ENCODE measurements at places on chromosomes 1 and 21. TPM values are rescaled to one million over a fixed set of nuclear protein-coding genes. Genes with fewer than 3 reads are reported as not detected.

- DNase-seq: no peak
These were observed 5.3 kb downstream of the TRAF3IP3 start for GRCh38 chr1:209761011-209761635.

DNA sequence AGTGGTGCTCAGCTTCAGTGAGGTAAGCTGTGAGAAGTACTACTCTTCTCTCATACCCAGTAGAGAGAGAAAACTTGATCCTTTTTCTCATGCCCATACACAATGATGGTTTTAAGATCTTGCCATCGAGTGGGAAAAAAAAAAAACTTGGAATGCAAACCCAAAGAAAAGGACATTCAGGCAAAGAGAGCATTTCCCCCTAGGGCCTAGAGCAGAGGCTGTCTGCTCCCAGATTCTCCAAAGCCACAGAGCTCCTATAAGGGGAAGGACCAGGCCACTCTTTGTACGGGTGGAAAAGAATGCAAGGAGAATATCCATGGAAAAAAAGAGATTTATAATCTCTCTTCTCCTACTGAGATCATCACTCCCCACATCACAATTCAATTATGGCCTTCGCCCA, 34.9 kb downstream of the MROH9 start:
- no peak for DNase-seq

RAP1GAP gene
- 18.8 TPM for polyA plus RNA-seq

DNA sequence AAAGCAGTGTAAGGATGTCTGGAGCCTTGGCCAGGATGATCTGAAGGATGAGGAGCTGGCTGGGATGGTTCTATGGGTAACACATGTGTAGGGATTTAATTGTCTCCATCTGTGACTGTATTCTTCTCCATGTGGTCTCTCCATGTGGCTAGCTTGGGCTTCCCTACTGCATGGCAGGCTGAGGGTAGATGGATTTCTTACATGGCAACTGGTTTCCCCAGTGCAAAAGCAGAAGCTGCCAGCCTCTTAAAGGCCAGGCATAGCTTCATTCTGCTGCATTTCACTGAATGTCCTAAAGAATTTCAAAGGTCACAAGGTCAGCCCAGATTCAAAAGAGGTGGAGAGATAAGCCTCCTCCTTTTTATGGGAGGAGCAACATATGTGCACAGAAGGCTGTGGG, 61.7 kb downstream of the XCL2 start:
- DNase-seq: no peak

GRCh38 chr1:21344098-21344749, 54.0 kb upstream of the ECE1 start:
- no peak for DNase-seq

DNA sequence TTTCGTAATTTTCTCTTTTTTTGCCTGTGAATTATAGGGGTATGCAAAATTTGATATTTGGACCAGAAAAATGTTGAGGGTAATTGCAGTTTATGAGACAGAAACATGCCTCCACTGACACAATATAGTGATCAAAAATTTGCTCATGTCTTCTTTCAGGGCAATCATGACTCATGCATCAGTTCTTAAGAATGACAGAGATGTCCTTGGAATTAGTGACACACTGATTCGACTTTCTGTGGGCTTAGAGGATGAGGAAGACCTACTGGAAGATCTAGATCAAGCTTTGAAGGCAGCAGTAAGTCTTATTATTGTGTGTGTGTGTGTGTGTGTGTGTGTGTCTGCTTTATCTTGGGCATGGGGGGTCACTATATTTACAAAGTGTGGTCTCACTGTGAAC, 27.5 kb downstream of the CTH start:
- no peak for DNase-seq

DNA sequence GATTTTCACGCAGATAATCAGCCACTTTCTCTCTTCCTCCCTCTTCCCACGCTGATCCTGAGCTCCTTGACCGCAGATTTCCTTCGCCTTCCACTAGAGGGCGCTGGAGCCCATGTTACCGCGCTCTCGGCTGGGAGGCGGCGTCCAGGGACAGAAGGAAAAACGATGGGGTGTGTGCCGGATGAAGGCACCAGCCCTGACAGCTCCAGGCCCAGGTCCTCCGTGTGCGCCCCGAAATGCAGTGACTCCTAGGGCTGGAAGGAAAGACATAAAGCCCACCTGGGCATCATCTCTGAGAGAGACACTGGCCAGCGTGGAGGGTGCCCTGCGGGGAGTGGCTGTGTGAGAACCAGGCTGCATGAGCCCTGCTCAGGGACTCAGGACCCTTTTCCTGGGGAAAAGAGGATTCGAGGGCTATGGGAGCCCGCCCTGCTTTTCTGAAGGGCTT, 44.9 kb upstream of the CYP2J2 start:
- DNase-seq: peak; percentile 49

GRCh38 chr1:243525085-243525487, 269.2 kb downstream of the SDCCAG8 start:
- DNase-seq: no peak

Data from right renal pelvis (tissue), 4 donors.